ENCODE measurements at places on chromosomes 12 and 14. TPM values are rescaled to one million over a fixed set of nuclear protein-coding genes. Genes with fewer than 3 reads are reported as not detected.

GRCh38 chr14:91878274-91878673 lies 10.9 kb upstream of the TC2N start:
- no peak for DNase-seq

DNA sequence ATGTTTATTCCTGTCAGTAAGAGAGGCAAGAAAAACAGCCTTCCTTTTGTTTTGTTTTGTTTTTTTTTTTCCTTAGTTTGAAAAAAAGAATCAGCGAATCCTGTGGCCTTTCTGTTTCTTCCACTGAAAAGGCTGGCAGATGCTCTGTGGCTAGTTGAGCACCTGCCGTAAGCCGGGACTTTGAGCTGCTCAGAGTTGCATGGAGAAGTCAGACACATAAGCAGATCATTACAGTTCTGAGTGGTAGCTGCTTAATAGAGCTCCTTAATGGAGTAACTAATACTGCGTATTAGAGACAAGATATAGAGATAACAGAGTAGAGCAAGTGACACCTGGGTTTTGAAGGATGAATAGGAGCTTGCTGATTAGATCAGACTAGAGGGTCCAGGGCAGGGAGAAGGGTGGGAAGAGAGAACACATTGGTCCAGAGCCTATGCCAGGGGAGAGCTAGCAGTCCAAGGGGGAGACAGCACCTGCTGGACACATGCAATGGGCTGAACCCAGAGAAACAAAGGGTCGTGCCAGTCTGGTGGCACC lies 129.4 kb downstream of the TSPAN9 start:
- no peak for DNase-seq

Gene KRT71
- polyA plus RNA-seq = not detected

GRCh38 chr12:120528861-120529525 lies at the start of gene COQ5:
Gene COQ5 (minus strand): TSS chr12:120529158. CDS start chr12:120529141, 17 bp downstream.
- DNase-seq = no peak

Gene MGAT4C
- not detected for polyA plus RNA-seq

DNA sequence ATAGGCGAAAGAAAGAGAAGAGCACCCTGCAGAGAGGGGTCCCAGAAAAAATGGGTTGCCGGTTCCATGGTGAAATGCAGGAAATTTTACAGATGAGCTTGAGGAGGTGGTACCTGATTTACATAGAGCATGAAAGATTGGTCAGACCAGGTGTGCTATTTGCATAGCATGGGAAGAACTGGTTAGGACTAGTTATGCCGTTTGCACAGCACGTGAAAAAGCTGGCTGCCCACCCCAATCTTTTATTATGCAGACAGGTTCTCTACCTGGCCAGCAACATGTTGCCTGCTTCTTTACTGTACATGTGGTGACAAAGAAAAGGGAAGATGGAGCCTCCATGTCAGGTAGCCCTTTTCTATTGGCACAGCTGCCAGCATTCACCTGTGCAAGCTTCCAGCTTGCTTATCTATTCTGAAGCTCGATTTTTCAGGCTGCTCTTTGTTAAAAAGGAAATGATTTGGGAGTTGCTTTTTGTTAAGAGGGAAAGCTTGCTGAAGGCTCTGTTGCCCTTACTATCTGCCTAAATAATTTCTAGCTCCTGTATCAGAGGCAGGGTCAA lies 62.9 kb upstream of the ELK3 start:
- DNase-seq = no peak

GRCh38 chr12:17110316-17110715 lies 504.4 kb upstream of the LMO3 start:
- DNase-seq = no peak

Measured in keratinocyte (primary cell).